ENCODE measurements at places on chromosomes 7 and 10.

DNA sequence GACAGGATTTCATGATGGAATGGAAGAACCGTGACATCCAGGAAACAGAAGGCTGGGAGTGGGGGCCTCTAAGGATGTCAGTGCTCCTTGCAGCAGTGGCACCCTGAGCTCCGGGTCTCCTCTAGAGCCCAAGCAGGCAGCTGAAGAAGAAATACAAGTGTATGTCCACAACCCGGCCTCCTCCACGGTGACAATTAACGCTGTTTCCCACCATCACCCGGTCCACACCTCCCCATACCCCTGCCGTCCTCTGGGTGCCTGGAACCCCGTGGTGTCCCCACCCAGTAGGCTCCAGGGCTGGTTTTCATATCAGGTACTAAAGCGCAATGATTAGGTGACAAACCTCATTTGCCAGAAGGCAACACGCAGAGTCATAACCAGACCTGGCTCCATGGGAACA is 30.3 kb downstream of the GRID1 start:
- no peak for DNase-seq

DNA sequence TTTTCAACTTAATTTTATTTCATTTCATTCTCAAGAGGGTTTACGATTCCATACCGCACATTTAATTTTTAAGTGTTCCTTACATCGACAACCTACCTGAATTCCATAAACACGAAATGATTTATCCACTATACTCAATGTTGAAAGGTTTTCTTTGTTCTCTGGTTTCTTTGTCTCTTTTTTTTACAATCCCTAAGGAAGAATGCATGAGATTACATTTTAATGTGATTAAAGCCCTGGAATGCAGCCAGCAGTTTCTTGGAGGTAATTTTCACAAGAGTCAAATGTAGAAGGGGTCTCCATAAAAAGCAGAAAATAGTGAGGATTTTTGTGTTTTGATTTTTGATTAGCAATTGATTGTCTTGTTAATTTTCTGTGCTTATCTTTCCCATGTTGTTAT is 59.2 kb upstream of the ADCY1 start:
- DNase-seq: no peak

DNA sequence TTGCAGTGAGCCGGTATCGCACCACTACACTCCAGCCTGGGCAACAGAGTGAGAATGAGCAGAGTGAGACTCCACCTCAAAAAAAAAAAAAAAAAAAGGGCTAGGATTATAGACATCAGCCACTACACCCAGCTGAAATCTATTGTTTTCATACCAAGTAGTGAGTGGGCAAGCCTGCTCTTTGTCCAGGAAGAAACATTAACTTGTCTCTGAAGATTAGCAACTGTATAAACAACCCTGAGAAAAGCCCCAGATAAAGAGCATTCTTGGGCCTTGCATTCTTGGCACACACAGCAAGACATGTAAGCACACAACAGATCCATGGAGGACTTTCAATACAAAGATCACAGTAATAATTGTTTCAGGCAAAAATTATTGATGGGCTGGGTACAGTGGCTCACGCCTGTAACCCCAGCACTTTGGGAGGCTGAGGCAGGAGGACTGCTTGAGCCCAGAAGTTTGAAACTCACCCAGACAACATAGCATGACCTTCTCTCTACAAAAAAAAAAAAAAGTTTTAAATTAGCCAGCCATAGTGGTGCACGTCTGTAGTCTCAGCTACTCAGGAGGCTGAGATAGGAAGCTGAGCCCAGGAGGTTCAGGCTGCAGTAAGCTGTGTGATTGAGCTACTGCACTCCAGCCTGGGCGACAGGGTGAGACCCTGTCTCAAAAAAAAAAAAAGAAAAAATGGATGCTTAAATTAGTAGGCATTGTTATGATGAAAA is 4.4 kb downstream of the PSPH start:
- no peak for DNase-seq

DNA sequence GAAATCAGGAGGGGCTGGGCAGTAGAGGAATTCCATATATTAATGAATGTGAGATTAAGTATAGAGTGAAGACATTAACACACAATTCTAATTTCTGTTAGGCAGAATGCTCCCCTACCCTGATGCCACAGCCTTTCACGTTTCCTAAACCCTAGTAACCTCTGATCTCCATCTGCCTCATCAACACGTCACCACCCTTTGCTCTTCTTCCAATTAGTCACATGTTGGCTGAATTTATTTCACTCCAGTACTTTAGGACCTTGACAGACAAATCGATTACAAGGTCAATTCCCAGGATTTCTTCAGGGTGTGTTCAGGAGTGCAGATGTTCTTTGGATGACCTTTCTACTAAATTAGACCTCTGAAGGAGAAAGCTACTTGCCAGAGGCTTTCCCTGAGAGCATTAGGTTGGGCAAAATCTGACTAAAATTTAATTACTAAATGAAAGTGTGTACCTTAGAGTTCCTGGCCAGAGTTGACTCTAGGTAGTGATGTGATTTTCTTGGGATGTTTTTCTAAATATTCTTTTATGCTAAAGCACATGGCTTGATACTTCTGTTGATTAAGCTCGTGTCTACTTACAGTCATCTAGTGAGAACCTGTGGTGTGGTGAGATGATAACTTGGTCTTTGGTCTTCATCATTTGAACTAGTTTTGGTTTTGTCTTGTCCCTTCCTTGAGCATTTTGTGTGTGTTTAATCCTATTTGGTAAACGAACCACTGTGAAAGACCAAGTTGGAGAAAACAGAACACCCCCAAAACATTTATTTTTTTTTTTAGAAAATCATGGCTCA is 12.7 kb downstream of the AGR2 start:
- DNase-seq: no peak

- DNase-seq: no peak
Observed at GRCh38 chr7:155373359-155374273, 75.9 kb downstream of the INSIG1 start.

GRCh38 chr7:154484406-154484805 is 432.2 kb downstream of the DPP6 start:
- no peak for DNase-seq

DNA sequence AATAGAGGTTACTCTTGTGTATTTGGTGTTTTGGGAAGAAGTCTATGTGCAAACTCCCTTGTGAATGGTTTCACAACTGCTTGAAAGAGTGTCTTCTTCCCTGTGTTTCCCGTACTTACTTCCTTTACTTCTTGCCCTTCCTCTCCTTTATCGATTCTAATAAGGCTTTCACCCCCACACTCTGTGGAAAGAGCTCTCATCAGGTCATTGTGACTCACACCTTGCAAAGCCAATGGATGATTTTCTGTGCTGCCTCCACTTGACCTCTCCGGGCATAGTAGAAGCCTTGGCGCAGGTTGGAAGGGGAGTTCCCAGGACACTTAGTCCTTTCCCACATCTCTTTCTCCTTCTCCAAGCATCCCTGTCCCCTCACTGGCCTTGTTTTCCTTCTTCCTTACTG is 6.2 kb upstream of the TSPAN15 start:
- no peak for DNase-seq

- DNase-seq: no peak
Observed at GRCh38 chr7:108090791-108091460, 39.2 kb downstream of the LAMB4 start.

GRCh38 chr7:83060218-83060617 is 102.5 kb downstream of the PCLO start:
- DNase-seq: no peak

DNA sequence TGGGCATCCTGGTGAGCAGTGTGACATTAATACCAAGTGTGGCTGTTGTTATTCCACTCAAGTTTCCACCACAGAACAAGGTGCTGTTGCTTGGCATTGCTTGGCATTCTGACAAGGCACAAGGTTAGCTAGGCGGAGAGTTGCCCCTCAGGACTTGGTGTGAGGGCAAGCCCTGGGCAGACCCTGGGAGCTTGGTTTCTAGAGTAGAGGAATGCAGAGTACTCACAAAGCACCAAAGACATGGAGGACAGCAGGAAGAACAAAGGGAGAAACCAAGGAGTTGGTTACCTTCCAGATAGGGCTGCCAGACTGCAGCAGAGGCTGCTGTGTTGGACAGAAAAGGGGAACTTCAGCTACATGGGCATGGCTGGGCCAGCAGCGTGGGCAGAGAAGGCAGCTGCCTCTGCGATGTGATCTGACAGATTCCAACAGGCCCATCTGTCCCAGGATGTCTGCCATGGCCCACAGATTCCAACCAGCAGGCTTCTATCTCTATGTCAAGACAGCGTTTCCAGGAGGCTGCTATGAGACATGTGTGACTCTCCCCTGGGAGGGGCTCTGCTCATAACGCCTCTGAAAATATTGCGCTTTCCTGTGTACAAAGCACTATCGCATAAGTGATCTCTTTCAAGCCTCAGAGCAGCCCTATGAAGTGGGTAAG is 1.8 kb downstream of the GOLGA7B start:
- no peak for DNase-seq

DNA sequence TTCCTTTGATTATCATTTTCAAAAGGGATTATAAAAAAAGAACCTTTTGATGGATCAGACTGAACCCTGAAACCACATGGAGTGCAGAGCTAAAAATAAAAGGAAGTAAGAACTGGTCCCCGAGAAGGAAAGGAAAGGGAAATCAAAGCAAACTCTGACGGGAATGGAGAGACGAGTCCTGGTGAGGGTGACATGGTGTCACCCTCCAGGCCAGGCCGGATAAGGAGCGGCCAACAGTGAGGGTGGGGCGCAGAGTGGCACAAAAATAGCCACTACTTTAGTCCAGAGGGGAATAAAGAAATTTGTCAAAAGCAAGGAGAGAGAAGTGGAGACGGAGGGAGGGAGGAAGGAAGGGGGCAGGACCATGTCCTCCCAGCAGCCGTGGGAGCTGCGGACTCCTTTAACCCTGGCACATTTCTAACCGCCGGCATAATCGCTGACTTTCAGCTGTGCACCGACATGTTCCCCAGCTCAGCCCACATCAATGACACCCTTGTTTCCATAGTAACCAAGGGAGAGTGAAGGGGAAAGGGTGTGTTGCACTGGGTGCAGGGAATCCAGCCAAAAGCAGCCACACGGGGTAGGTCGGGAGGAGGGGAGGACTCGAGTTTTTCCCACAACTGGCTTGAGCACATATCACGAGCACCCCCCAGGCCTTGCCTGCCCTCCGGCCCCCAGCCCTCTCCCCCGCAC is 29.7 kb downstream of the TRIM8 start:
- peak; percentile 69 for DNase-seq

Measured in activated T-cell treated with anti-CD3 and anti-CD28 coated beads, Interleukin-2, amount 50 U/mL, for 1 hour (primary cell).